ENCODE measurements at places on chromosomes 2 and 18.

DNA sequence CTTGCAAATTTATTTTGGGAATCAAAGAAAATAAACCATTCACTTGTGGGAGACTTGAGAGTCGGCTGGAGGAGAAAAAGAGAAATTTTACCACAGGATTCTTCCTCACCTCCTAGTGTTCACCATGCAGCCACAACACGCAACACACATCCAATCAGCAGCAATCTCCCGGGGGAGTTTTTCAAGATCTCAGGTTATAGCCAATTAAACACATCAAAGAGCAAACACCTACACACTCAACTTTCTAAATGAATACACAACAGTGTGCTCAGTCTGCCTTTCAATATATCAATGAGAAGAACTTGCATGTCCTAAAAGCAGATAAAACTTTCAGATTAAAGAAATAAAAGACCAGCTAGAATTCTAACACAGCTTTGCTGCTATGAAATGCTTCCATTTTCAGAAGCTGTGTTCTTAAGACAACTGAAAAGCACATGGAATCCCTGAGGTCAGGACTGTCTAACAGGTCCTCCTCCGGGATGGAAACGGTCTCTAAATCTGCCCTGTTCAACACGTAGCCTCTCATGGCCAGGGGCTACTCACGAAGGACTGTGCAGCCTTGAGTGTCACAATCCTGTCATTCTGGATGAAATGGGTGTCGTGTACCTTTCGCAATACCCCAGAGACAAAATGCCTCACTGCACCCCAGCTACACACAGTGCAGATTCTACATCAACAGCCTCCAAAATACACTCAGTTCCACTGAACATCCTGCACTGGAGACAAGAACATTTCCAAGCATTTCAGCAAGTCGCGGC lies 84.2 kb downstream of the ZNF516 start:
- DNase-seq, result no peak
- H3K4me1 ChIP-seq, result peaks cover 5% of the 10 kb centered on the region
- no peak overlapping the region for H3K27ac ChIP-seq

DNA sequence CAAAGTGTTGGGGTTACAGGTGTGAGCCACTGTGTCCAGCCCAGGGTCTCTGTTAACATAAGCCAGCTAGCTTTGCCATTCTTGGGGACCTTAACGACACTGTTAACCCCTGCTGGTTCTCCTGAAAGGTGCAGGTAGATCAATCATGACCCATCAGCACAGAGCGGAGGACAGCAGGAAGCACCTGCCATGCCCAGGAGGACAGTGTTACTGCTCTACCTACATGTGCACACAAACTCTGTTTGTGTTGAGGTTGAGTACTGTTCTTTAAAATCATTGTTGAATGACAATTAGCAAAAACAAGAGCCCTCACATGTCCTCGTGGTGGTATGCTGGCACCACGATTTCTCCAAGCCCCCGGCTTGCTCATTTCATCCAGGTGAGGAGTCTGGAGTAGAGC lies 120.9 kb downstream of the FAM210A start:
- no peak for DNase-seq
- H3K36me3 ChIP-seq, result peaks cover 2% of the 10 kb centered on the region
- H3K27me3 ChIP-seq, result no peaks in the 10 kb centered on the region

- no peaks in the 10 kb centered on the region for H3K4me1 ChIP-seq
- H3K27ac ChIP-seq, result no peak overlapping the region
- H3K4me3 ChIP-seq, result no peak overlapping the region
- no peaks in the 10 kb centered on the region for H3K27me3 ChIP-seq
Measured at GRCh38 chr2:229287823-229288222, 16.7 kb upstream of the PID1 start.

DNA sequence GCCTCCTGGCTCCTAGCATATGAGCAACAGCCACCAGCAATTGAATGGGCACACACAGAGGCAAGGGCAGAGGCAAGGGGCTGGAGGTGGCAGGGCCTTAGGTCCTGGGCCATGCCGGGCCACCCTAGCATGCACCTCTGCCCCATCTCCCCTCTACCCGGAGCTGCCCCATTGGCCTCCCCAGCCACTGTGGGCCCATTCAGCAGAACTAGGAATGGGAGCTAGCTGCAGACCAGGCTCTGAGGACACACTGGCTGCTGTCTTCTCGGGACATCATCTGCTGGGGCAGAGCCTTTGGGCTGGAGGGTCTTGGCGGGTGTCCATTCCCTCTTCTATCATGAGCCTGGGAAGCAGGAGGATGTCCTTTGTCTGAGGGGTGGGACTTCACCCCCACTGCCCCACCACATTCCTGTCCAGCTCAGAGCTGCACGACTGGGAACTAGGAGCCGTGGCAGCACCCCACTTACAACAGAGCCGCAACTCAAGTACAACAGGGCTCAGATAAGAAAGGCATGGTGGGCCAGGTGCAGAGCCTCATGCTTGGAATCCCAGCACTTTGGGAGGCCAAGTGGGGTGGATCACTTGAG lies 800 bp downstream of the VIL1 start:
- DNase-seq, result no peak
- peaks cover 2% of the 10 kb centered on the region for H3K36me3 ChIP-seq
- H3K4me1 ChIP-seq, result no peaks in the 10 kb centered on the region
- no peak overlapping the region for H3K4me3 ChIP-seq
- no peak overlapping the region for H3K27ac ChIP-seq
